BE2C (cell line): ENCODE measurements at places on chromosomes 5 and 9.

- peak; percentile 10 for DNase-seq
These were observed 61.3 kb upstream of the MOCS2 start for GRCh38 chr5:53170746-53171349.

- no peak for DNase-seq
These were observed 145.4 kb upstream of the PITX1 start for GRCh38 chr5:135179308-135179980.

- no peak for DNase-seq
These were observed 57.9 kb upstream of the RICTOR start for GRCh38 chr5:39132128-39132447.

DNA sequence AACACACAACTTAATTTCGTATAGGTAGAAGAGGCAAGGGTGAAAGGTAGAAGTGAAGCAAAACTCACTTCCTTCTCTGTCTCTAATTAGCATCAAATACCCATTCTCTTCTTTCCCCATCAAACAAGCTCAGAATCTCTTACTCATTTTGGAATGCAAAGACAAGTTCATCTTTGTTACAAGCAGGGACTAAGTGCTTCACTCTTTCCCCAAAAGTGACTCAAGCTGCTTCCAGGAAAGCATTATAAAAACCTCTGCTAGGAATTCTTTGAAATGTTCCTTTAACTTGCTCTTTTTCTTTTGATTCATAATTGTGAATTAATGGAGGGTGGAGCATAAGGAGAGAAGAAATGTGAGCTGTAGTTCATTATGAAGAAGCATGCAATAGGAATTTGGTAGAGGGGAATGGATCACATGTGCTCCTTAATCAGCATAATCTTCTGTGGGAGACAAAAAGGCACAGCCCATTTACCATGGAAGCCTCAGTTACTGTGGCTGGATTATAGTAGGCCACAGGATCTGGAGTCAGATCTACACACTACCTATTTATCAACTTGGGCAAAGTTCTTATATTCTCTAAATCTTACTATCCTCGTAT, 109.5 kb upstream of the DPYSL3 start:
- no peak for DNase-seq

- DNase-seq: no peak
These were observed 20.9 kb downstream of the ZBED3 start for GRCh38 chr5:77066184-77066583.

- no peak for DNase-seq
These were observed 481.6 kb downstream of the SPATA31A7 start for GRCh38 chr9:61671276-61671973.
